ENCODE measurements at places on chromosomes 1 and 21.

- no peak for DNase-seq
These were observed 163.0 kb upstream of the GORAB start for GRCh38 chr1:170369000-170369399.

GRCh38 chr1:67824766-67825165, 8.5 kb downstream of the GNG12 start:
- no peak for DNase-seq

- DNase-seq, result no peak
These were observed 149.8 kb downstream of the PTPRC start for GRCh38 chr1:198788561-198789064.

DNA sequence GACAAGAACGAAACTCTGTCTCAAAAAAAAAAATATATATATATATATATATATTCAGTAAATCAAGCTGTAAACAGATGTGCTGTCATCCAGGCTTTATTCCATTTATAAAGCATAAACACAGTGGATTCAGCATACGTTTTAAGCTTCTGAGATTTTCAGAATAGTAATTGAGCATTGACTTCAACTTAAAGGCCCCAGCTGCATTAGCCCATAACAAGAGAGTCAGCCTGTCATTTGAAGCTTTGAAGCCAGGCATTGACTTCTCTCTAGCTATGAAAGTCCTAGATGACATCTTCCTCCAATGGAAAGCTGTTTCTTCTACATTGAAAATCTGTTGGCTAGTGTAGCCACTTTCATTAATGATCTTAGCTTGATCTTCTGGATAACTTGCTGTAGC, 6.6 kb downstream of the KPNA6 start:
- no peak for DNase-seq

DNA sequence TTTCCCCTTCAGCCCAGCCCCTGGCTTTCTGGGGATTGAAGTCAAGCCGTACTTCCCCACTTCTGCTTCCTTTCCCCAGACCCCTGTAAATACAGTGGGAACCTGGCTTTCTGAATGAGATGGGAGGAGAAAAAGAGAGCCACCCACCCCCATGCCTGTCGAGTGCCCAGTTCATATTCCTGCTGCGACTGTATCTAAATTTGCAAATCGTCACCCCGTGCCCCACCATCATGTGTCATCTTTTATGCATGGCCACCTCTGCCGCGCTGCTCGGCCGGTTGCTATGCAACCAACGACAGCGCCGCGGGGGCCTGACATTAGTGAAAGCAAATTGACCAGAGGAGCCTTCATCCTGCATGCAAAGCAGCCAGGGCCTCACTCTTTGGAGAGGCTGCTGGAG, 143.0 kb downstream of the ELAVL4 start:
- no peak for DNase-seq

GRCh38 chr1:8563944-8564537, 246.1 kb downstream of the SLC45A1 start:
- no peak for DNase-seq

GRCh38 chr21:14080764-14081096, 130.0 kb downstream of the LIPI start:
- no peak for DNase-seq

GRCh38 chr21:32207406-32207716, 71.5 kb downstream of the MIS18A start:
- no peak for DNase-seq

GRCh38 chr1:232542633-232543593, 87.0 kb downstream of the SIPA1L2 start:
- DNase-seq, result no peak

- no peak for DNase-seq
These were observed 305.9 kb downstream of the BRINP2 start for GRCh38 chr1:177476676-177477075.

DNA sequence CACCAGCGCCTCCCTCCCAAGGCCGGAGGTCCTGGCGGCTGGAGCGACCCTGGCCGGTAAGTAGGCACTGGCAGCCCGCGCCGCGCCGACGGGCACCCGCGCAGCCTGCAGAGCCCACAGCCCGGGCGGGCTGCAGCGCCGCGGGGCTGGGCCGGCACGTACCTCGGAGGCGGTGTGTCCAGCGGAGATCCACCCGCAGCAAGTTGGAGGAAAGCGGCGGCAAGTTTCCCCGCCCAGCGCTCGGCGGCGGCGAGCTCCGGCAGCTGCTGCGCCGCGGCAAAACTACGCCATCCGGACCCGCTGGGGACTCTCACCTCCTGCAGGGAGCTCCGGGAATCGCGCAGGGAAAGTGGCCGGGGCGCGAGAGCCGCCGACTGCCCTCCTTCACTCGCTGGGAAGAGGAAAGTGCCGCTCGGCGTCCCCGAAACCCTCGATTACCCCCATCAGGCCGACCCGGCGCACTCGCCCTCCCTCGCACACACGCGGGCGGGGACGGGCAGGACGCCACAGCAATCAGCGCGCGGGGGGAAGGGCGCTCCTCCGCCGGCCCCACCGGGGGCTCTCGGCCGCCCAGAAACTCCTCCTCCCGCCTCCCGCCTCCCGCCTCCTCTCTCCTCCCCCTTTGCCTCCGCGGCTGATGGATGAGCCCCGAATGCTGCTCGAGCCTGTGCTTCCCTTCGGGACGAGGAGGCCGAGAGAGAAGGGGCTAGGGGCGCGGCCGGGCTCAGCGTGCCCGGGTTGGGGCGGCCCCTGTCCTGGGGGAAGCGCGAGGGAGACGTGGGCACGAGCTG, at the start of gene TGFBR3:
Gene TGFBR3, minus strand, starts transcription at position 436 of the 791 bp plus-strand sequence. CDS start 24,620 bp downstream, outside the sequence.
- peak; percentile 93 for DNase-seq

DNA sequence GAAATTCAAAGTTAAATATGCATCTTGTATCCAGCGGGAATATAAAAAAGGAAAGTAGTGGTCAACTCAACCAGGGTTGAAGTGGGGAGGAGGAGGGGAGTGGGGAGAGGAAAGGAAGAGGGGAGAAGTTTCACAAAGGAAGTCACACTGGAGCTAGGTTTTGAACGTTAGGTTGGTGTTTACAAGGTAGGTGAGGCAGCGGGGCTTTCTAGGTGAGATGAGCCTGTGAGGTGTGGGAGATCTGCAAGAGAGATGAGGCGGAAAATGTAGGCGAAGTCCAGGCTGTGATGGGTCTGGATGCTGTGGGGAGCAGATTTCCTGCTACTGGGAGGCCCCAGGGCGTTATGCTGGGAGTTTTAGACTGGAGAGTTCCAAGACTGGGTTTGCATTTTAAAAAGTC, 36.1 kb upstream of the IL20 start:
- DNase-seq, result no peak

- DNase-seq, result no peak
These were observed 10.9 kb upstream of the DPT start for GRCh38 chr1:168739908-168740307.

DNA sequence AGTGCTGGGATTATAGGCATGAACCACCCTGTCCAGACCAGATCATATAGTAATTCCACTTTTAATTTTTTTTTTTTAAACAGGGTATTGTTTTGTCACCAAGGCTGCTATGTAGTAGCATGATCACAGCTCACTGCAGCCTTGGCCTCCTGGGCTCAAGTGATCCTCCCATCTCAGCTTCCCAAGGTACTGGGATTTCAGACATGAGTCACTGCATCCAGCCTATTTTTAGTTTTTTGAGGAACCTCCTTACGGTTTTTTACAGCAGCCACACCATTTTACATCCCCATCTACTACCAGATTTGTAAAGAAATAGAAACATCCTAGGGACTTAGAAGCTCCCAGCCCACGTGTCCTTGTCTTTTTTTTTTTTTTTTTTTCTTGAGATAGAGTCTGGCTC, 24.0 kb downstream of the L1TD1 start:
- DNase-seq, result no peak

- DNase-seq, result no peak
These were observed 7.4 kb upstream of the TIAM1 start for GRCh38 chr21:31351438-31351837.

- DNase-seq, result peak; percentile 97
These were observed 4.9 kb upstream of the TNFRSF1B start for GRCh38 chr1:12161662-12162458.

DNA sequence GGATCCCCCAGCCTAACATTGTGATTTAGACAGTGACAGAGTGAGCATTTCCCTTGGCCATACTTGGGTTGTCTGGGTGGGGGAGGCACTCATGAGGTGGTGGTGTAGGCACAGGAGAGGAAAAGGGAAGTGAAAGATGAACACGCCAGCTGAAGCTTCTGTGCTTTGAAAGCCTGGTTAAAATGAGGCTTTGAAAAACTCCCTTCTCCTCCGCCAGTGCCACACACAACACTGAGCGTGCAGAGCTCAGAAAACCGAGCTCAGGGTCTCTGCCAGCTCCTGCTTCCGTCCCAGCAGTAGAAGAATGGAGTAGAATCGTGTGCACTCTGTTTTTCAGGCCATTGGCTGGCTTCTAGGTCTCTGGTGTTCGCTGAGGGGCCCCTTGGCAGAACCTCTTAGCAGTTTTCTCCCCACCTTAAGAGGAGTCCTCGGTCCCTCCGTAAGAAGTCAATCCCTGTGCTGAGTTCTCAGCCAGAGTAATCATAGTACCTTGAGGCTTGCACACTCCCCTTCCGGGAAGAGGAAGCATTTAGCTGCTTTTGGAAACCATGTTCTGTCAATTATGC, 12.9 kb downstream of the PLEKHM2 start:
- DNase-seq, result no peak

DNA sequence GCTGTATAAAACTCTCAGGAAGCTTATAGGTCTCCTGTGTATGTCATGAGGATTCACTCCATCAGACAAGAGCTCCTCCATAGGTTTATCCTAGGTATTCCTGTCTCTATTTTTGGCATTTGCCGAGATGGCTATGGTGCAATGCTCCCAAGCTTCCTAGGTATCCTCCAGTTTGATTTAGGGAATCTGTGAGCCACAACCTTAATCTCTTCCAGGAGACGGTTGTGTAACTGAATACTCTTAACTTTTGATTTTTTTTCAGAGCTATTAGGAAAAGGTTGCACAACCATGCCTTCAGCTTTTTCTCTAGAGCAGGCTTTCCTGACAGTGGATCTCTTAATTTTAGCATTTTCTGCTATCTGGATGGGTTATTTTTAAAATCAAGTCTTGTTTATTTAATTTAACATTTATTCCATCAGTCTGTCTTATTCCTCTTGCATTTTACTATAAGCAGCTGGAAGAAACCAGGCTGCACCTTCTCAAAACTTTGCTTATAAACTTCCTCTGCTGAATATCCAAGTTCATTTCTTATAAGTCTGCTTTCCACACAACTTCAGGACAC, 69.4 kb upstream of the BACE2 start:
- no peak for DNase-seq

- no peak for DNase-seq
These were observed 731 bp downstream of the TRIM11 start for GRCh38 chr1:228405979-228406228.

DNA sequence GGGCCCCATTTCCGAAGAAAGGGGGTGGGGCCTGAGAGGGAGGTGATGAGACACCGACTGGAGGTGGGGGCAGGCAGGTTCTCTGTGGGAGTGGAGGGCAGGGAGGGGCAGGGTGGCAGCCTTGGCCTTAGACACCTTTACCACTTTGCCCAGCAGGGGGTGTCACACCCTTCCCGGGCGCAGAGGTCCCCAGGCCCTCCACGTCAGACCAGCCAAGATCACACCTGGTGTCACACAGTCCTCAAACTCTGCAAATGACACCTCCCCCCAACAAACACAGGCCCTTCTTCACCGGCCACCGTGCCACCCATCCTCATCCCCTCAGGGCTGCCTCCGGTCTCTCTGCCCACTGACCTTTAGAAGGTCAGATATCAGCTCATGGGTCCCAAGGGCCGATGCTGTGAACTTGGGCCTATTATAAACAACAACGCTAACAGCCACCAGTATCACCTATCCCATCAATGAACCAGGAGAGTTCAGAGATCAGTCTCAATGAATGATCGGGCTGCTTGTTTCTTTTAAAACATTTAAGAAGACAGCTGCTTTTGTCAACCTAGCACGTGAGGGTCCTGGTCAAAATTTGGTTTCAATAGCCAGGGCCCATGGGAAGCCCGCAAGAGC, 103.9 kb downstream of the CASZ1 start:
- DNase-seq, result no peak

DNA sequence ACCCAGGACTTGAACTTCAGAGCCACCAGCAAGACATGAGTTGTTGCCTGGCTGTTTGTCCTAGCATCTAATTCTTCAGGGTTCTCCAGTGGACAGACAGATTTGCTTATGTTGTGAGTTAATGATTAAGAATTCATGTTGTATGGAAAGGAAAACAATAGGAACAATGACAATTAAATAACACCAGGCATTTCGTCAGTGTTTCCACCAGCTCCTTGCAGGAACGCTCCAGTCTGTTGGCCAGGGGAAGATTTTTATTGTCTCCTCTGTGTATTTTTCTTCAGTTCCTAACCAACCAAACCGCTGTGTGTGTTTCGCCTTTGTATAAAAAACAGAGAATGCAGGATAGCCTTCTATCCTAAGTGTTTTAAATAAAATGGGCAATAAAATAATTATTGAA, 64.4 kb upstream of the PTGFR start:
- no peak for DNase-seq

DNA sequence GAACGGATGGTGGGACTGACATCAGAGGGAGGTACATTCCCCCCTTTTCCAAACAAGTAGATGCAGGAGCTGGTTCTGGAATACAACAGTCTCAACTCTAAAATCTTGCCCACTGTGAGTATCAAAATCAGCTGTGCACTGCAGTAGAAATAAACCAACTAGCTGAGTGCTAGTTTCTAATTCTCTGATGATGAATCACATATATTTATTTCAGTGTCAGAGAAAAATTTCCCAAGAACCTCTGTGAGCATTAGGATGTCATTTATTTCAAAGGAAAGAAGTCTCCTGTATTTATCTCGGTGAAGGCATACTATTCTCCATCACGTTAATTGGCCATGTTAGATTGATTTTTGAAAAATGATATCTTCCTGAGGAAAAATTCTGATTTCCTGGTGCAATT, 67.1 kb downstream of the LHX9 start:
- no peak for DNase-seq

- no peak for DNase-seq
These were observed 31.8 kb downstream of the DBT start for GRCh38 chr1:100217834-100218233.

DNA sequence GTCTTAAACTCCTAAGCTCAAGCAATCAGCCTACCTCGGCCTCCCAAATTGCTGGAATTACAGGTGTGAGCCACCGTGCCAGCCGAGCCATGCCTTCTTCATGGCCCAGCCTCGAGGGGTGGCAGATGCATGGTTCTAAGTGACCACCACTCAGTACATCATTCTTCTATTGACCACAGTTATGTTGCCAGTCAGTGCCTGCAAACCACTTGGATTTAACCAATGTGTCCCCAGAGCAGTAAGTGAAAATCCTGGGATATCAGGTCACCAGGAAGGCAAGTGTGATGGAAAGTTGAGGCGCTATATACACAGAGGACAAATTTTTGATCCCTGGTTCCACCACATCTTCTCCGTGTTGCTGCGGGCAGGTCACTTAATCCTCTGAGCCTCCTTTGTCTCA, 37.0 kb upstream of the RD3 start:
- DNase-seq, result no peak

DNA sequence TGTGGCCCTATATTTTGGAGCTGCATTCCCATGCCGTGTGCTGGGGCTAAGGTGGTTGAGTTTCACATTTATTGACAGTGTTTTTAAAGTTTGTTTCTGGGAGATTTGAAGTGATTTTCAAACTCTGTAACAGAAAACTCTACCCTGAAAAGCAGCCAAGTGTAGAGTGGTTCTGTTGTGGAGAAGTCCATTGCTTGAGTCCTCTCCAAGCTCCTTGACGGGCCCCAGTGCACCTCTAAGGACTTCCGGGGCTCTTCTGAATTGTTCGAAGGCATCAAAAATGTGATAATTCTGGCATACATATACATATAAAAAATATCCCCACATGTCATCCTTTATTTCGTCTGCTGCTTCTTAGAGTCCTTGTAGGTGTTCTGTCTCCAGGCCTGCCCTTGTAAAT, 5.0 kb downstream of the MYOCOS start:
- no peak for DNase-seq

Data from right atrium auricular region (tissue), 2 donors.